ENCODE measurements at places on chromosomes 7 and 10.

GRCh38 chr10:97927622-97928021, 78.0 kb downstream of the GOLGA7B start:
- DNase-seq = no peak

- DNase-seq = no peak
Observed at GRCh38 chr10:31102421-31102820, 70.8 kb upstream of the ZNF438 start.

GRCh38 chr7:119256001-119256400, 1017.0 kb upstream of the KCND2 start:
- DNase-seq = peak; percentile 5

DNA sequence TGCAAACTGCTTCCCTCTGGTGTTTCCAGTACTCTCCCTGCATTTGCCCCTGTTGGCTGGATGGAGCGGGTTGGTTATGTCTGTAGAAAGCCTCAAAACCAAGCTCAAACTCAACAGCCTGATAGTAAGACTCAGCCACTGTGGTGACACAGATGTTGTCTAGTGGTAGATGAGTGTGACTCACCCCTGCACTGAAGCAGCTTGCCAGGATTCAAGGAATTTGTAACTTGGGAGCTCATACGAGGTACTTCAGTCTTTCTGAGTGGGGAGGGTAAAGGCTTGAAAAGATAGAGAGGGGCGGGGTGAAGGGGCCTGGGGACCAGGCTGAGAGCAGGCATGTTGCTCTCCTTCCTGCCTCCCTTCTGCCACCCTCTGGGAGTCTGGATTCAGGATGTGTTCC, 22.9 kb upstream of the AQP1 start:
- DNase-seq = peak; percentile 96

DNA sequence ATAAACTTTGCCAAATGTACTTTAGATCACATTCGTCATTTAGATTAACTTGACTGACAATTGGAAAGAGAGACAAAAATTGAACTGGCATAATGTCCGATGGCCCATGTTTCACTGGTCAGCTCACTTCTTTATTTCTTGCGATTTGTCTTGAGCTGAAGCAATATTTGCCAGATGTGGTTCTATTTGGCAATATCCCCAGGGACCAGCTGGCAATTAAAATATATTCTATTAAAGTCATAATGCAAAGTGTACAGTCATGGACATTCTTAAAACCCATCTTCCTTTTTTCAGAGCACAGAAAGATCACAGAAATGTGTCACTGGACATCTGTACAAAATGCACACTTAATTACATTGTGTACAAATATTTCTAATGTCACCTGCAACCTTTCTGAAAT, 26.3 kb downstream of the NEBL start:
- DNase-seq = no peak

DNA sequence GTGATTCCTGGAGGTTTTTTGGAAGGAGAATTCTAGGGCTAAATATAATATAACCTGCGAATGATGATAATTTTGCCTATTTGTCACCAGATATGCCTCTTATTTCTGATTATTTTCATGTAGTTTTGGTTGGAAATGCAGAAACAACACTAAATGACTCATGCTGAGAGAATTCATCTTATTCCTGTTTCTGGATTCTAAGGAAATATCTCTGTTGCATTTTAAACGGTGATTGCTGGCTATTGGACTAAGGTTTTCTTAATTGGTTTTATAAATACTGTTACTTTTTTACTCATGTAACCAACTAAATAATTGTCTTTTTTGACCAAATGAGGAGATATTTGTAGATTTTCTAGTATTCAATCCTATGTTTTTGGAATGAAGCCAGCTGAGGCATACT, 204.9 kb upstream of the NPSR1 start:
- no peak for DNase-seq

DNA sequence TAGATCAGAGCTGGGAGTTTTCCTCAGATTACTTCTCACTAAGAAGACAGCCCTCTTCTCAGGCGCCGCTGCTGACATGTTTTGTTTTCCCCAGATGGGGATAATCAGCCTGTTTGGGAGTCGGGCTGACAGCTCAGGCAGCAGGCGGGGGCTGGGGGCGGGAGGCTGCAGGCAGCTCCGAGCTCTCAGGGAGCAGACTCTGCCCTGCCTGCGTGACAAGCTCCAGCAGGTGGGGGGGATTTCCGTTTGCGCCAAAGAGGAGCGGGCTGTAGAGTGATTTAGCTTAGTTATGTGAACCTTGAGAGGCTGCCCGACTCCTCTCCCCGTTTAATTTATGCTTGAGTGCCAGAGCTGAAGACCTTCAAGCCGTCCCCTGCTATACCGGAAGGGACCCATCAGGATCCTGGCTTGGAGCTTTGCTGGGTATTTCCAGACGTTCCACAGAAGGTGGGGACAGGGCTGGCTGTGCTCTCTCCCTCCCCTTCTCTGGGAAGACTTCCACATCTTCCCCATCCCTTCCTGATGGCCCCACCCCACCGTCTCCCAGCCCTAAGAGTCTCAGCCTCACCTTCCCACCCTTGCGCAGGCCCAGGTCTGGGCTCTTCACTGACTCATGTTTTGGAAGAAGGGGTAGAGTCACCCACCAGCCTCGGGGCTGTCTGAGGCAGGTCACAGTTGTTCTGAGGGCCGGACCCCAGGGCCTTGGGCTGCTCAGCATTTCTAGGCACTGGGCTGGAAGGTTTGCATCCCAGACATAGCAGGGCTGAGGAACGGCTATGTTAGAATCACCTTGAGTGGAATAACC, 24.7 kb upstream of the ADCYAP1R1 start:
- peak; percentile 82 for DNase-seq

DNA sequence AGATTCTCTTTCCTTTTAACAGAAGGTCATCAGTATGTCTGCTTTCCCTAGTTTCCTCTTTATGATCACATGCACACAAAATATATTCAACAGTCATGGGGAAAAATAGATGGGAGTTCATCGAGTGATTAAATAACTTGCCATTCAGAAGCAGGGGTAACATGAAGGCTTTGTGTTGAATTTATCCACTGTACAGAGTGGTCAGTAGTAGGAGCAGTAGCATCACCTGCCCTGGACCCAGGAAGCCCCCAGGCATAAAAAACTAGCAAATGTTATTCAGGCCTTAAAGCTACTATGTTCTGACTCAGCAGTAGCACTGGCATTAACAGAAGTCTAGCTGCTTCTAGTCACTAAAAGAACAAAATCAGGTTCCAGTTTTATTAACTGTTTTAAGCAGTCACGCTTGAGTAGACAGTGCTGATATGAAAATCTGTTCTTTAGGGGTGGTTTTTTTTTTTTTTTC, 31.4 kb upstream of the FAM133B start:
- no peak for DNase-seq

DNA sequence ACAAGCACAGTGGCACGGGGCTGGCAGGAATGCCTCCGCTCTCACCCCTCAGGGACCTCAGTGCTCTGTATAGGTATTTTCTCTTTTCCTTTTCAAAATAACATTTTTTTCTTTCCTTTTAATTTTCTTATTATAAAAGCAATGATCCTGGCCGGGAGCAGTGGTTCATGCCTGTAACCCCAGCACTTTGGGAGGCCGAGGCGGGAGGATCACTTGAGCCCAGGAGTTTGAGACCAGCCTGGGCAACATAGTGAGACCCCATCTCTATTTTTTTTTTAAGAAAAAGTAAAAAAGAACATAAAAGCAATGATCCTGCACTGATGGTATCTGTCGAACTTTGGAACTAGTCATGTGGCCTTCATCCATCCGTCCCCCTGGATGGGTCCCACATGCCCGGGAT, 3.2 kb downstream of the PRF1 start:
- DNase-seq = no peak

DNA sequence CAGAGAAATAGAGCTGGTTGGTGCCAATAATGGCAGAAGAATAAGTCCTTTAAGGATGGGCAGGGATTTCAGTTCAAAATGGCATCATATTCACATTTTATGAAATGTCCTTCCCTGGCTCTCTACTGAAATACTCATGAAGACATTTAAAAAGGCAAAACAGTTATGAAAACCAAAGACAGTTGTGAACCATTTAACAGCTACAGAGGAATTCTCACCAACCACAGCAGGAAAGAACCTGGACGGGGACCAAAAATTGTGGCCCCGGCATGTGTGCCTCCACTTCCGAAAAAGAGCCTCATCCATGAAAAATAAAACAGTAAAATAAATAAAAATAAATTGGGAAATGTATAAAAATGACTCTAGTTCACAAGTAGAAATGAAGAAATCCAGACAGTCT, 539.5 kb downstream of the SUGCT start:
- DNase-seq = no peak

DNA sequence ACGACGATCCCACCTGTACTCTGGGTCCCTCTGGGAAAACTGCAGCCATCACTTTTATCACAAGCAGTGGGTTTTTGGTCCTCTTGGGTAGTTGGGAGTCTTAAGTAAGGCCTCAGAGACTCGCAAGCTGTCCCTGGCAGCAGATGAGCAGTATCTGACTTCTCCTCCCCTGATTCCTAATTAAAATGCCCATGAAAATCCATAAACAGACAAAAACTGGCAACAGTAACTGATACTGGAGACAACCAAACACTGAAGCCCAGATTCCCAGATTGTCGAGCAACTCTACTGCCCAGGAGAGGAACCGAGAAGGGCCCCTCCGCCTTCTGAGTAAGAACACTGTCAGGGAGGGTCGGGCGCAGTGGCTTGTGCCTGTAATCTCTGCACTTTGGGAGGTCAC, 333.8 kb downstream of the CALN1 start:
- DNase-seq = no peak

GRCh38 chr7:371779-372545, 82.0 kb downstream of the FOXL3 start:
- no peak for DNase-seq

- DNase-seq = no peak
Observed at GRCh38 chr10:8272794-8273425, 218.4 kb downstream of the GATA3 start.

GRCh38 chr7:64300641-64301405, 12.9 kb upstream of the ZNF736 start:
- no peak for DNase-seq

Data from NCI-H524 (cell line).